ENCODE measurements at places on chromosomes 5 and 9.

- DNase-seq, result no peak
Measured at GRCh38 chr5:103703617-103704016, 141.0 kb upstream of the NUDT12 start.

GRCh38 chr9:138013273-138013672 is 135.7 kb downstream of the CACNA1B start:
- DNase-seq, result no peak

GRCh38 chr5:12623408-12623807 is 719.2 kb upstream of the CTNND2 start:
- DNase-seq, result no peak

DNA sequence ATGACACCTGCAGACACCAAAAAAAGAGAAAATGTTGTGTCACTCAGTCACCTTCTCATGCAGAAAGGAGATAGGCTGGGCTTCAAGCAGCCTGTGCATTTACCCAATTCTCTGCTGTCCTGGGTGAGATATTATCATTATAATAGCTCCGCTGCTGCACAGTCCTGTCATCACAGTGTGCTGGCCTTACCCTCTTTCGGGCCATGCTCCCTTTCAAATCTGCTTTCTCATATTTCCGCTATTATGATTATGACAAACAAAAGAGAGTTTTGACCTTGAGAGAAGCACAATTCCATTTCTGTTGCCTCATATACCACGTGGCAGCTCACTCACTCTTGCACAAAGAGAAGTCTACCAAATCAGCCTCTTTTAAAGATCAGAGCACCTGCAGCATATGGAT is 1350.1 kb upstream of the ACO1 start:
- DNase-seq, result no peak

DNA sequence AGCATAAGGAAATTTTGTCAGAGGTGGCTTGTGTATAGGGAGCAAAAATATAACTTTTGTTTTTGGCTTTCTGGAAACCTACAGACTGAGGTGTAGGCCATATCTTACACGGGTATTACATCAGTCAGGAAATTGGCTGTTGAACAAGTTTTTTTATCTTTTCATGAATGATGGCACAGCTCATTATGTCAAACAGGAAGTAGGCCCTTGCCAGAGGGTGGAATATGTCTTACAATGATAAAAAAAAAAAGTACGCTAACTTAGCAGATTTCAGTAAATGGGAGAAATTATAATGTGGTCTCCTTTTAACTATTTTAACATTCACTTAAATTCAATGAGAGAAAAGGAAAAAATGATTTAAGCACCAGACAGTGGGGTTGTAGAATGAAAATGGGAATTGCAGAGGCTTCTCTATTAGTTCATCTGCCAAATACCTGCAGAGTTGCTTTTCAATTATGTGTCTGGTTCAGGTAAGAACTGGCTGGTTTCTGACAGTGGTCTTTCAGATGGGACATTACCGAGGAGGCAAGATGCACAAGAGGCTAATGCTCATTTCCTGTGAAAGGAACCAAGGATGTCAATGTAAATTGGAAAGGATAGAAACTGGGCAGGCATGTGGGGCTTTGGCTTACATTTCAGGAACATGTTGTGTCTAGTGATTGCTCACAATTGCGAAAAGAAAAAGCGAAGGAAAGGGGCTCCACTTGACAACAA is 169.9 kb downstream of the NNT start:
- DNase-seq, result no peak

- DNase-seq, result no peak
Measured at GRCh38 chr5:54450542-54450941, 5.0 kb upstream of the HSPB3 start.

- no peak for DNase-seq
Measured at GRCh38 chr5:71666321-71666720, 52.8 kb upstream of the CARTPT start.

GRCh38 chr9:101030086-101030391 is 1.5 kb downstream of the PLPPR1 start:
- DNase-seq, result no peak

- DNase-seq, result peak; percentile 51
Measured at GRCh38 chr9:33817327-33818166, 587 bp downstream of the UBE2R2 start.

DNA sequence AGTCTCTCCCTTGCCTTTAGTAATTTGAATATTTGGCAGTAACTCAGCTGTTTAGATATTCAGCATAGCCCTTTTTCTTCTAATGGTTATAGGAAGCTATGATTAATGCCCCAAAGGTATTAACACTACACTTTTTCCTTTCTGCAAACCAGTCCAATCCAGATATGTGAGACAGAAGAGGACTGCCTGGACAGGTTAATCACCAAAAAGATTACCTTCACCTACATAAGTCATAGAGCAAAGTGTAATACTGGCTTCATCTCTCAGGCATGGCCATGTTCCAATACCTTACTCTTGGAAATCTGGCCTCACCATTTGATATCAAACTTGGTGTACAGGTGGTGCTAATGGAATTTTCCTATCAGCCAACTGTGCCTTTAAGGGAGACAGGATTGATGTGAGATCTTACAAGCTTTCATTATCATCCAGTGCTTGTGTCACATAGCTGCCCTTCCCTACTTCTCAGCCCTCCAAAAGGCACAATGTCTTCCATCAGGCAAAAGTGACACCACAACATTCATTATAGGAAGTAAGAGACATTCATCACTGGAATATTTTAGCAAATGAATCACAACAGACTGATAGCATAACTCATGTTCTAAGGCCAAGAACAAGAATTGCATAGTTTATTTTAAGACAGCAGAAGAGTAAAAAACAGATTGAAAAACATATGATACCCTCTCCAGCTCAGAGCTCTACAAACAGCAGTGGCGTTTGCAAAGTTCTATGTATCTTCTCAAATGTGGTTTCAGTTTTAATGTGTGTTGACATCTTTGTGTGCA is 91.2 kb upstream of the PAM start:
- no peak for DNase-seq

- no peak for DNase-seq
Measured at GRCh38 chr5:146772881-146773466, 105.6 kb downstream of the PPP2R2B start.

- DNase-seq, result no peak
Measured at GRCh38 chr9:70006306-70006705, 37.3 kb upstream of the MAMDC2 start.

GRCh38 chr5:43171926-43172325 is 20.1 kb upstream of the NIM1K start:
- no peak for DNase-seq

DNA sequence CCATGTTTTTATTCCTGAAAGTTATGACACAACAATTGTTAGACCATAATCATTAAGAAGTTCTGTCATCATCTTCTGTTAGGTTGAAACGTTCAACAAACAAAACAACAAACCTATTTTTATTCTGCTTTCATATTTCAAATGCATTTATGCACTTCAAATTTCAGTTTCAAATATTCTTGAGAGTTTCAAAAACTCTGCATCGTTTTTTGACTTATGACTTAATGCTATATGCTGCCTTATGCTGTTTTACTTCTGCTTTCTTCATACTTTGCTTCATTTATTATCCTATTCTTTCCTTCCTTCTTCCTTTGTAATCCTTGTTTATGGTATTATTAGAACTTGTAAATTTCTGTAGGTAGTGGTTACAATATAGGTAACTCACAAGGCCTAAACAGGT is 95.0 kb downstream of the PCSK1 start:
- no peak for DNase-seq

GRCh38 chr5:2737273-2738155 is 14.0 kb downstream of the IRX2 start:
- DNase-seq, result no peak

GRCh38 chr5:162888268-162888667 is 549.1 kb upstream of the CCNG1 start:
- DNase-seq, result no peak

DNA sequence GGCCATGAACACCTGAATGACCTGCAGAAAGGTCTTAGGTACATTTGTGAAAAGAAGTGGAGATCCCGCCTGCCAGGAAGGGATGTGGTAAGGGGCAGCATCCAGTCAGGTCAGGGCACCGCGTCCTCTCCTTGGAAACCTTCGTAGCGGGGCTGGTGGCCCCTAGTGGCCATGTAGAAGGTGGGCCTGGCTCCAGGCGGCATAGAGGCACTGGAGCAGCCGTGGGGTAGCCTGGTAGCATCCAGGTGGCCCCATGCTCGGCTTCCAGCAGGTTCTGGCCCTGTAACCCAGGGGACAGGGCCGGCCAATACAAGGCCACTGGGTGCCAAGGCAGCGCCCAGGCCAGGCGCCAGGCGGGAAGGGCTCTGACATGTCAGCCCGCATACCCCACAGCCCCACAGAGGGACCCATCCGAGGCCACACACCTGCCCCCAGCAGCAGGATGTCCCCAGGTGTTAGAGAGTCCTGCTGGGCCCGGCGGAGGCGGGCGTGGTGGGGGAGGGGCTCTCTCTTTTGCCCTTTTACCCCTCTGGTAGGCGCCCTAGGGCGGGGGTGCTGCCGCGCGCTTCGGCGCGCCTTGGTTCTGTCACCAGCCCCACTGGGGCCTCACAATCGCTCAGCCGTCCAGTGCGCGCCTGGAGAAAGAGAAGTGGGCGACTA is 58.3 kb upstream of the SPATA31E1 start:
- DNase-seq, result no peak

DNA sequence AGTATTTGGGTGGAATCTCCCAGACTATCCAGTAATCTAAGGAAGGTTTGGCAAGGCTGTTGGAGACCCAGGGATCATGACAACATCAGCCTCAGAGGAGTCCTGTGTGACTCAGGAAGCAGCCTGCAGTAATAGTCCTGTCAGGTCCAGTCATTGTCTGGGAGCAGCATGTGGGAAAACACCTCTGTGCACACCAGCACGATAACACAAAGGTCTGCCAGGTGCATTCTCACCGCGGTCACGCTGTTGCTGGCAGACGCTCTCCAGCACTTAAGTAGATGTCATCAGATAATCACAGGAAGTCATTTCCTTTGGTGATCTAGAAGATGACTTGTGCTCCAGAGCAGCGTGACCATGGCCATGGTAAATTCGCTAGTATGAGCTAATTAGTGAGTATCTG is 99.2 kb upstream of the IQGAP2 start:
- DNase-seq, result peak; percentile 30

- no peak for DNase-seq
Measured at GRCh38 chr9:114552706-114553105, 34.9 kb upstream of the ATP6V1G1 start.

DNA sequence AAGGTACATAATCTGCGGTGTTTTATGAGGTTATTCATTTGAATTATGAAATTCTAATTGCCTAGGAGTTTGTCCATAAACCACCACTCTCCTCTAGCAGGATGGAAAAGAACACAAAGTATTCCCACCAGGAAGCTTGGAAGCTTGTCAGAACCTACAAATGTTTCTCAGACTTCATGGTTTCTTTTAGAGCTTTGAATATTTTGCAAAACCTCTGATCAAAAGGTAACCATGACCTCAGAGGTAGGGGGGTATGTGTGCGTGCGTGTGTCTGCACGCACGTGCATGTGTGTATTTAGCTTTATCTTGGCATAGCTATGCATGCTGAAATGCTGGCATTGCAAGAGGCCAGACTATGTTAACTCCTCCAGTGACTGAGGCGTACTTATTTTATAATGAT is 847.0 kb downstream of the TLE1 start:
- DNase-seq, result no peak

DNA sequence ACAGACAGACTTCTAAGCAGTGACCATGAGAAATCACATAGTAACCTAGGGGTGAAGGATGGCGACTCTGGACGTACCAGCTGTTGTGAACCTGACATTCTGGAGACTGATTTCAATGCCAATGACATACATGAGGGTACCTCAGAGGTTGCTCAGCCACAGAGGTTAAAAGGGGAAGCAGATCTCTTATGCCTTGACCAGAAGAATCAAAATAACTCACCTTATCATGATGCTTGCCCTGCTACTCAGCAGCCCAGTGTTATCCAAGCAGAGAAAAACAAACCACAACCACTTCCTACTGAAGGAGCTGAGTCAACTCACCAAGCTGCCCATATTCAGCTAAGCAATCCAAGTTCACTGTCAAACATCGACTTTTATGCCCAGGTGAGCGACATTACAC is 38.0 kb upstream of the CCDC152 start:
- DNase-seq, result peak; percentile 3

DNA sequence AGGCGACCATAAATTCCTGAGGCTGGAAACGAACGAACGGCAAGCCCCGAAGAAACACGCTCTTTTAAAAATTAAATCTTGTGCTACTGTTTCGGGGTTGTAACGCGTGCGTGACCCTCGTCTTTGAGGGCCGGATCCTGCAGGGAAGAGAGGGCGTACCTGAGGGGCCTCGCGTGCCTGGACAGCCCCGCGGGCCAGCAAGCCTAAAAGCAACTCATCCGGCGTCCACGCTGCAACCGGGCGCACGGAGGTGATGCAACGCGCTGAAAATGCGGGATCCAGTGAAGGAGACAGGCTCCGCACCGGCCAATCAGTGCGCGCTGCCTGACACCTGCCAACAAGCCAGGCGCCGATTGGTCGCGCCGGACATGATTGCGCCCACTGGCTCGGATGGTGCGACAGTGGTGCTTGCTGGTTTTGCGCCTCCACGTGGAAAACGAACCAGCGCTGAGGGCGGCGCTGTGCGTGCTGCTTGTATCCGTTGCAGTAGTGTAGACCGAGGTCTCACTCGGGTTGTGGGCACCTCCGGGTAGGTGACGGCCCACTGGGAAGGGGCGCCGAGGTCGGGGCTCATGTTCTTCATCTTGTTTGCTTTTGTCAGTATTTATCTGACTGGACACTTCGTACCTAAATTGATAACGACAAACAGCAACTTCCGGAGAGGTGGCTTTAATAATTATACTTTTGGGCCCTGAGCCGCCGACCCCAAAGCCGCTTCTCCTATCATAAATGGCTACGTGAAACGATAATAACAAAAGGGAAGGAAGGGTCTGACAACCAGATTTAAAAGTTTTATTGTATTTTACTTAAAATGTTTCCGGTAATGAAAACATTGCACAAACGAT is at the start of gene IARS1:
Gene IARS1 (minus strand): TSS at position 246 of the 845 bp plus-strand sequence. CDS start 4,278 bp downstream, outside the sequence.
- DNase-seq, result peak; percentile 100

DNA sequence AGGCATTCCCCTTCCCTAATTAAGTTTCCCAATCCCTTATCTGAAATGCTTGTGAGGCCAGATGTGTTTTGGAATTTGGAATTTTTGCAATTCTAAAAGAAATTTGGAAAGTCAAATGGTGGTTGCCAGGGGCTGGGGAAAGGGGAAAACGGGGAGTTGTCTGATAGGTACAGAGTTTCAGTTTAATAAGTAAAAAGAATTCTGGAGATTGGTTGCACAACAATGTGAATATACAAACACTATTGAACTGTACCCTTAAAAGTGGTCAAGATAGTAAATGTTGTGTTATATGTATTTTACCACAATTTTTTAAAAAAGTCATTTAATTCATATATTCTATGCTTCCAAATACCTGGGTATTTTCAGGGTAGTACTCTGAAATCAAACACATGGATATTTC is 154.5 kb downstream of the ADAMTS12 start:
- no peak for DNase-seq
